ENCODE measurements at places on chromosomes 1 and 21.

DNA sequence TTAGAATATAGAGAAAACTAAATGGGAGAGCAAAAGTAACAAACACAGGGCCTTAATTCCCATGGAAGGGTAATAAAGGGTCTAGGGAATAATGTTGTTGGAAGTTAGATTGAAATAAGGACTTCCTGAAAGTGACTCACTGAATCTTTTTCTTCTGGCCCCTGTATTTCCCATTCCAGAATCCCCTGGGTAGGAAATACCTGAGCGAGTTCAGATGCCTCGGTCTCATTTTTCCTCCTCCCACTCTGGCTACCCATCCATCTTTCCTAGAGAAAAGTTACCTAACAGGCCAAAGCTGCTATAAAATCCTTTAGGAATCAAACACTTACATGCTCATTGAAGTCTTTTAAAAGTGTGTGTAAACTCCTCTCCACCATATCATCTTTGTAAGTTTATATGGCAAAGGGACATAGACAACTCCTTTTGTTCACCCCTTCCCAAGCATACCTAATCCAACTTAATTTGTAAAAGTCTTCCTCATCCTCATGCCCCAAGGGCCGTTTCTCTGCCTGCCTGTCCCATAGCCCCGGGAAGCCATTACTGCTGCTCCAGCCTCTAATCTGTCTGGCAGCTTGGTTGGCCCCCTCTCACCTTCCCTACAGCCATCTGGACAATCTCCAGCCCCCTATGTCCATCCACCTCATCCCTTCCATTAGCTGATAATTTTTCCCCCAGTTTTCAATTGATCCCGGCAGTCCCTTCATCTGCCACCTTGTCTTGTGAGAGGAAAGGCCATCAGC is 3.3 kb upstream of the MEF2D start:
- DNase-seq, result peak; percentile 16

DNA sequence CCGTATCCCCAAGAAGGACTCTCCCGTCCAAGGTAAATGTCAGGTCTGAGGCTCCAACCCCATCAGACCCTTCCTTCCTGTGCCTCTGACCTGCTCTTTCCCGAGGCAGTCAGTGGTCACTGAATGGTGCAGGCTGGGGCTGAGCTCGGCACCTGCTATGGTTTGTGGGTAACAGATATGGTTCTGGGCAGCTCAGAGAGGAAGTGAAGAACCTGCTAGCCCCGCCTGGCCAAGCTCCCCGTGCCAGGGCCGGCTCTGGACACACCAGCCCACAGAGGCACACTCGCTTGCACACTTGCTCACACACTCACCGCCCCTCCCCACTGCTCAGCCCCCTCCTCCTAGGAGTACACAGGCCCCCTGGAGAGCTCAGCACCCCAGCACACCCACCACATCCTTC is 16.4 kb downstream of the NCMAP start:
- DNase-seq, result no peak

DNA sequence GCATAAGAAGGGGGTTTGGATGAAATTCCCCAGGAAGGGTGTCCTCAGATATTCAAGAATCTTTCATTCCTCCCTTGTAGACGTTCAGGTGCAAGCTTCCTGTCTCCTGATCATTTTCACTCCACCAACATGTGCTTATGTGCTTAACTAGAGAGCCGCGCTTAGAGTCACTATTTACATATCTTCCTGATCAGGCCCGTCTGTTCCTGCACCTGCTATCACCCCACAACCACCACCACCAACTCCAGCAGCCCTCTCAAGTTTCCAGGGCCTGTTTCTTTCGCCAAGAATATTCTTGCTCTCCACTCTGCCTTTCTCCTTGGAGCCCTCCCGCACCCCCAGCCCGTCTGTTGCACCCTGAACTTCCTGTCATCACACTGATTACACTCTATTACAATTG is 113.4 kb downstream of the SPSB1 start:
- no peak for DNase-seq

GRCh38 chr1:90721210-90722194 is 4.4 kb upstream of the BARHL2 start:
- peak; percentile 76 for DNase-seq

GRCh38 chr1:223487887-223488259 is 94.7 kb downstream of the CCDC185 start:
- no peak for DNase-seq

DNA sequence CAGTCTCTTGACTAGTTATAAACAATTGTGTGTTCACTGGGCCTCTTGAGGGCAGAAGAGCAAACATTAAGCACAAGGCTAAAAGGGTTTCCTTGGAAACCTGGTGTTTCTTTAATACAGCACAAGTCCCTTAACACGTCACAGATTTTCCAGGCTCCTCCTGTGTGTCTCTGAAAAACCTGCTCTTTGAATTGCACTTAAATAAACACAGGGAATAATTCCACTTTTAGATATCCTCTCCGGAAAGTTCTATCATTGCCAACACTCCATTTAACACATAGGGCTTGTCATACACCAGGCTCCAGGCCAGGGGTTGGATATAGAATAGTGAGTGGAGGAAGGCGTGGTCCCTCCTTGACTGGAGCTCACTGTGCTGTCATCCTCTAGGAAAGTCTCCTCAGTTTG is 442.6 kb downstream of the DSCAM start:
- no peak for DNase-seq

DNA sequence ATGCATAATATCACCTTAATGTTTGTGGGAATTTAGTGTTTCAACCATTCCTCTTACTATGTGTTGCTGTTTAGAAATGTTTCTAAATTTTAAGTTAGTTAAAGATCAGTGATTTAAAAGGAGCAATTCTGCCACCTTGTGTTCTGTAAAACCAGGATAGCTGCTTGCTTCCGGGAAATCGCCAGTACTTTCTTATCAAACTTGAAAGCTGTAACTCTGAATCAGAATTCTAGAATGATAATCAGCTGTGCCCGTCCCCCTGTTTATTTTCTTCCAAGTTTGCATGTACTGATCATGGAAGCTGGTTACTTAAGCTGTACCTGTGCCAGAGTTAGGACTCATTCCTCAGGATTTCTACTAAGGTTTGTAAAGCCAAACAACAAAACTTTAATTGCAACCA is 656.4 kb downstream of the LTN1 start:
- DNase-seq, result peak; percentile 87

DNA sequence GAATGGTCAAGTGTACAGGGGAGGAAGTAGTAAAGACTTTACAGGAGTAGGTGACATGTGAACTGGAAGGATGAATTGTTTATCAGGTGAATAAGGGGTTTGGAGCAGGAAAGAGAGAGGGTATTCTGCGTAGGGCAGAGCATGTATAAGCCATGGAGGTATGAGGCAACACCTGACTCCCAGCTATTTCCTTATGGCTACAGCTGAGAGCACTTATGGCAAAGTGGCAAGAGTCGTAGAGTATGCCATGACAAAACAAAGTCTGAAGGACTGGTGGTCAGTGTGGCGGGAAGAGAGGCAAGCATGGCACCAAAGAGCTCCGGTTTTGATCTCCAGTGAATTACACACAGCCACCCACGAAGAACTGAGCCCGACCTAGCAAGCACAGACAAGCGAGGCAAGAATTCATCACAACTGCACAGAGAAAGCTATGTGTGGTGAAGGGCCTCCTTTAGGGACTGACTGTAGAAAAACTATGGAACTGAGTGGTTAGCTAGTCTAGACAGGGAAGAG is 9.0 kb upstream of the ELOVL1 start:
- no peak for DNase-seq

Measured in GM23248 (cell line).